ENCODE measurements at places on chromosomes 3 and 15. TPM values are rescaled to one million over a fixed set of nuclear protein-coding genes. Genes with fewer than 3 reads are reported as not detected.

CRYGS gene
- total RNA-seq: 7.0 TPM

- no peak for DNase-seq
Observed at GRCh38 chr3:39469258-39469657, 1.8 kb downstream of the MOBP start.

DNA sequence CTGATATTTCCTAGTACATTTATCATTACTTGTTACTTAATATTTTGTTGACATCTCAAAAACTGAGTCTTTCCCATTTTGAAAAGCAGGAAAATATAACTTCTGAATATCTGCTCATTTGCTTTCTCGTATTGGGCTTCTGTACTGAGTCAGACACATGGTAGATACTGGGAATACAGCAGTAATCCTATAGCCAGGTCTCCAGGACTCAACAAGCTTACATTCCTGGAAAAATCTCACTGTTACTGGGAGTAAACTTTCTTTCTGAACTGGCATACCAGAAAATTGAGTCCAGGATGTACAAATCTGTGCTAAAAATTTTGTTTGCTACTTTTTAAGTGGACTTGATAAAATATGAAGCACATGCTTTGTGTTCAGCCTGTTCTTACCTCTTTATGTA lies 240.4 kb downstream of the RBMS3 start:
- DNase-seq: no peak

GRCh38 chr15:68187559-68187958 lies 17.6 kb downstream of the CALML4 start:
- DNase-seq: no peak

MITF gene
- total RNA-seq: 0.32 TPM

FETUB gene
- not detected for total RNA-seq

PP2D1 gene
- total RNA-seq: not detected

DNA sequence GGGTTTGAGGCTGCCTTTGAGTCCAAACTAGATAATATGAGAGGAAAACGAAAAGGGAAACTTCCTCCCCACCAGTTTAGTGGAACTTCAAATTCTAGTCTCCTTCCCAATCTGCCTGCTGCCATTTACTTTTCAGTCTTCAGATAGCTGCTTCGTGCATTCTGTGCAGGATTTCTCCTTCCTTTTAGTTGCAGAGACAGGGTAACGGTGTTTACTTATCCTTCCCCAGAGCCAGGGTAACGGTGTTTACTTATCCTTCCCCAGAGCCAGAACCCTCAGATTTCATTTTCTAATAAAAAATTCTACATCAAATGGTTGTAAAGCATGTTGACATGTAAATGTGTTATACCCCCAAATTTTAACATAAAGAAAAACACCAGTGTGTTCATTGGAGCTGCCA lies 282.6 kb downstream of the VPS13C start:
- no peak for DNase-seq

TMEM266 gene
- not detected for total RNA-seq

SRGAP3 gene
- 2.8 TPM for total RNA-seq

DNA sequence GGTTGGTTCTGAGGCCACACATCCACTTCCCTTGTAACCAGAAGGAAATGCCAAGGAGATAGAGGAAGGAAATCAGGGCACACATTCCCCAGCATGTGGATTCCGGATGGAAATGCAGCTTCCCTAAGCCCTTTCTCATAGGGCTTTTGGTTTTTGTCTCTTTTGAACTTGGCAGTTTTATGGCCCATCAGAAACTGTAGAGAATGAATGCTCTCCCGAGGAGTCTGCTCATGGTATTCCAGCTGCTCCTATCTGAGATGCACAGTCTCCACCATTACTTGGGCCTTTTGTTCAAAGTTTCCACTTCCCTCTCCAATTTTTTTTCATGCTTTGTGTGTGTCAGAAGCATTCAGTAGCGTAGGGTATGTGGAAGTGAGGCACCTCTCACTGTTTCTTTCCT lies 21.2 kb downstream of the XYLB start:
- no peak for DNase-seq

DNA sequence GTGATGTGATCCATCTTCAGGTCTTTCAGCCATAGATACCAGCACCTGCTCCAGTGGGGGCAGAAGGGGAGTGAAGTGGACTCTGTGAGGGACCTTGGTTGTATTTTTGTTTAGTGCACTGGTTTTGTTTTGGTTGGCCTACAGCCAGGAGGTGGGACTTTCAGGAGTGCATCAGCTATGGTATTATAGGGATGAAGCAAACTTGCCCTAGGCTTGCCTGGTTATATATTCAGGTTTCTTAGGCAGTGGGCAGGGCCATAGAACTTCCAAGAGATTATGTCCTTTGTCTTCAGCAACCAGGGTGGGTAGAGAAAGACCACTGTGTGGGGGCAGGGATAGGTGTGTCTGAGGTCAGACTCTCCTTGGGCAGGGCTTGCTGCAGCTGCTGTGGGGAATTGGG lies 337.3 kb upstream of the SGO1 start:
- DNase-seq: no peak

DNA sequence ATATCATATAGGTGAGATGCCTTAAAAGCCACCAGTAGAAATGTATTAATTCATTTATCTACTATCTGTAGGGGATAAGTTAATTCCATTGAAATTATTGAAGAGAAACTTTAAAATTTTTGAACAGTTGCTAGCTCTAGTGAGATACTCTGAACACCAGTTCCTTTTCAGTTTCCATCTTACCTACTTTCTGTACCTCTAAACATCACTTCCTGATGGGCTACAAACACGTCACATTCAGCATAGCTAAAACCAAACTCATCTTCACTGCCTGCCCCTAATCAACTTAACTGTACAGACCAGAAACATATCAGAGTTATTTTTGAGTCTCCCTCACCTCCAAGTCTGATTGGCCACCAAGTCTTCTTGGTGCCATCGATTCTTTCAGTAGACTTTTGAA lies 88.9 kb downstream of the FEZF2 start:
- no peak for DNase-seq

HRG gene
- not detected for total RNA-seq

NMNAT3 gene
- total RNA-seq: 9.5 TPM

DNA sequence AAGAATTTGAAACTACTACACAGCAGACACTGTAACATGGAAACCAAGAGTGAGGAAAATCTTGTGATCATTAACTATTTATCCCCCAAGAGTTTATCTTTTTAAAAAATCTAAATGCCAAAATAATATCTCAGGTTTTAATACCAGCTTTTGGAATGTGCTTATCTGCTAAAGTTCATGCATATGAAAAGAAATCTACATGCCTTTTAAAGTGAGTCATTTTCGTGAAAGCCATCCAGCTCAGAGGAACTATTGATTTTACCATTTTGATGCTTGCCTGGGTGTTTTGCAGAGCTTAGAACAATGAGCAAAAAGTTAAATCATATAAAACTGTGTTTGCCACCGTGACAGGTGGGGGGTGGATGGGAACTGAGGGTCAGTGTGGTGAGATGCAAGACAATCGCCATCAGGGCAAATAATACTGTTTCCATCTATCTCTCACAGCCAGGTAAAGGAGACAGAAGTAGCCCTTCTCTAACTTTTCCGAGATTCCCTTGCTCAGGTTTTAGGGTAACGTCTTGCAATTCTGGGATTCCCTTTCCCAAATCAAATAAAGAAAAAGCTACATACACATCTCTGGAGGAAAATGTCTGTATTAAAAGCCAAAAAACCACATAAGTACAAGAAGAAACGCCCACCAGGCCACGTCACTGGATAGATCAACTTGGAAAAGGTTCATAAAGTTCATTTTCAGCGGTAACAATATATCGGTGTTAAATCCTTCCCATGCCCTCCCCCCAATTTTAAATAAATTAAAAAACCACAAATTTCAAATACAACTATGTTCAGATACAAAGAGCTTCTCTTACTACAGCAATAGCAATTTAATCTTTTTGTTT lies 2.0 kb downstream of the TMEM158 start:
- DNase-seq: no peak

ITGA11 gene
- 1.6 TPM for total RNA-seq

DNA sequence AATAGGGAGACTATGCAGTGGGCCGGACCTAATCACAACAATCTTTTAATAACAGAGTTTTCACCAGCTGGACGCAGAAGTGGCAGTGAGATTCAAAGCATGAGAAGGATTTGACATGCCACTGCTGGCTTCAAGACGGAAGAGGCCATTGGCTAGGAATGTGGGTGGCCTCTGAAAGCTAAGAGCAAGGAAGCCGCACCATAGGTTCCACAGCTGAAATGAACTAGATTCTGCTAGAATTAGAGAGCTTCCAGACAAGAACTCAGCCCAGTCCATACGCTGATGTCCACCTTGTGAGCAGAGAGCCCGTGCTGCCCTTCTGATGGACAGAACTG lies 6.9 kb upstream of the NCBP2 start:
- DNase-seq: no peak

IQCH gene
- total RNA-seq: 3.6 TPM

PRR20G gene
- not detected for total RNA-seq
